ENCODE measurements at places on chromosomes 6 and 20.

- peak; percentile 82 for DNase-seq
These were observed 16.3 kb upstream of the TRPC4AP start for GRCh38 chr20:35108921-35109320.

DNA sequence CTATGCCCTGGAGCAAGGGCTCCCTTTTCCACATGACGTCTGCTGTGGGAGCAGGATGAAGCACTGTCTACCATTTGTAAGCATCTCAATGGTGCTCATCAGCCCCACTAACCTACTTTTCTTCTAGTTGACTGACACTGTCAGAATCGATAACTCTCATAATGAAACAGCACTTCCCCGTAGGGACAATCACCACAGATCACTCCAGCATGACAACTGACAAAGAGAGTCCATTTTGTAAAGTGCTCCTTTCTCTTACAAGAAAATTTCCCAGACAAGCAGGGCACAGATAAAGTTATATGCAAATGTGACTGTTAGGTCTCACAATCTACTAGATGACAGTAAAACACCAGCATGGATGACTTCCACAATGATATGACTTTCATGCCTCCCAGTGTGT is 46.4 kb downstream of the HEBP2 start:
- DNase-seq = no peak

DNA sequence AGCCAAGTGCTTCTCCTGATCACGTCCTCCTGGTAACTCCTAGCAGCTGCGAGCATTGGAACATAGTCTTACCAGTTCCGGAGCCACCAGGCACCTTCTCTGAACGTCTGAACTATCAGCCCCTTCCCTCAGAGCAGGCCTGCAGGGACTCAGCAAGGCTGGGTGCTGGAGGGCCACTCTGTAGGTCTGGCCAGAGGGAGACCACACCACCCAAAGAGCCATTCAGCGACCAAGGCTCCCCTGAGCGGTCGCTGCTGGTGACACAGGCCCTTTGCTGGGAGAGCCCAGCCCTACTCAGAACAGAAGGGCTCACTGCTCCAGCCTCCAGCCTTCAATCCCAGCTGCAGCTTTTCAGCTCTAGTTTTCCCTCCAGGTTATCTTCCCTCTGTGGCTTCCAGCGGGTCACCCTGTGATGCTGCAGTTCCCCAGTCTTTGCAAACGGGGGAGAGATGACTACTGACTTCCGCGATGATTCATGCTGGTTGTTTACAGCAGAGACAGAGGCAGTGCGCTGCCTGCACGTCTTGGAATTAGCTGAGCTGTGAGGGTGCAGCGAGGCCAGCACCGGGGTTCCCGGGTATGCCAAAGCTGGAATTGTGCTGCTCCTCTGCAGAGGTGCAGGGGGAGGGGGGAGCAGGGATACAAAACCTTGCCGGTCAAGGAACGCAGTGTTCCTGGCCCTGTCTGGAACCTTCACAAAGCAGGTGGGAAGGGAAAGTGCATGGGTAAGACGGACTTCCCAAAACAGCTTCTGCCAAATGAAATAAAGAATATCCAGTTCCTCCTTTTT is 161.4 kb downstream of the LY86 start:
- peak; percentile 77 for DNase-seq

DNA sequence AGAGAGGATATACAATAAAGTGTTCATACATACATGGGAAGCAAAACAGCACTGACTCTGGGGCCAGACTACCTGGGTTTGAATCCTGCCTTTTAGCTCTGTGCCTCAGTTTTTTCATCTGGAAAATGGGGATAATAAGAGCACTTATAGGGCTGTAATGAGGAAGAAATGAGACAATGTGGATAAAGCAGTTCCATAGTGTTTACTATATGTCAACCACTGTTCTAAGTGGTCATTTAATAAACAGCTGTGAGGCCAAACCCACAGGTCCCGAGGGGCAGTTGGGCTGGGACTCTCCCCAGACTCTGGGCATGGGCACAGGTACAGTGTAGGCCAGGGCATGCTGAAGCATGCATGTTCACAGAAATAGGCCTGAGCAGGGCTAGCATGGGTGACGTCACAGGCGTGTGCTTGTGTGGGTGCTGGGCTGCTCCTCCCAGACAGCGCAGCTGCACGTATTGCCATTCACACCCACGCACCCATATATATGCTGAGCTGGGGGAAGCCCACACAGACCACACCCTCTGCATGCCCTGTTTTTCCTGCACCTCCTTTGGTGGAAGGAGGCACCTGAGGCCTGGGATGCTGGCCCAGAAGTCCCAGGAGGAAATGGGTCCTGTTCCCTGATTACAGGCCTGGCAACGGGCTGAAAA is 3.5 kb upstream of the PLCG1 start:
- peak; percentile 97 for DNase-seq

DNA sequence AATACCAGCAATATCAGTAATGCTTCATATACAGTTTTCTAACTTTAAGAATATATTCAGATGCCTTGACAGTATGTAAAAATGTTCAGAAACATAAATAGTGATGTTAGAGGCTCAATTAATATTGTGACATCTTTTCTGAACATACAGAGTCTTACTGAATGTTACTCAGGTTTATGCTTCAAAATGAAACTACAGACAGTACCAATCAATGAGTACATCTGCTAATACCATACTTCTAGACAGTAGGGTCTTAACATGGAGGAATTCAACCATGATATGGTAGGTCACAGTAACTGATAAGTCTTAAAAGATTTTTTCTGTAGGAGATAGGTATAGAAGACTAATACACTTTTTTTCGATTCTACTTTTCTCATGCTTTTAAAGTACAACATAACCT is 8.3 kb downstream of the GCLC start:
- DNase-seq = no peak

DNA sequence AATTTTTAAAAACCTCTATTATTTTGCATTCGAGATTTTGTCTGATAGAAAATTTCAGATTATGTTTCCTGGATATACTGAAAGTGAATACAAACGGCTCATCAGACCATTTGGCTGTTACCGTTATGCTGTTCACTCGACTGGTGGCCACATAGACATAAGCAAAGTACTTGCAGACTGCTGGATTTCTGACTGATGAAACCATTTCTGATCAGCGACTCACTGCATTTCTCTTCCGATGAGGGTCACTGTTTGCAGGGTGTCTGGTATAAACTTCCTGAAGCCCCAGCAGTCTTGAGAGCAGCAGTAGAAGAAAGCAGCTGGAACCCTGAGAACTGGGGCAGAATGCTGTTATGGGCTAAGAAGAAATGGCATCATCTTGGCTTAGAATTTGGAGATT is 17.7 kb downstream of the SNX9 start:
- DNase-seq = no peak

GRCh38 chr20:33857722-33858563 is 46.8 kb downstream of the CHMP4B start:
- no peak for DNase-seq

DNA sequence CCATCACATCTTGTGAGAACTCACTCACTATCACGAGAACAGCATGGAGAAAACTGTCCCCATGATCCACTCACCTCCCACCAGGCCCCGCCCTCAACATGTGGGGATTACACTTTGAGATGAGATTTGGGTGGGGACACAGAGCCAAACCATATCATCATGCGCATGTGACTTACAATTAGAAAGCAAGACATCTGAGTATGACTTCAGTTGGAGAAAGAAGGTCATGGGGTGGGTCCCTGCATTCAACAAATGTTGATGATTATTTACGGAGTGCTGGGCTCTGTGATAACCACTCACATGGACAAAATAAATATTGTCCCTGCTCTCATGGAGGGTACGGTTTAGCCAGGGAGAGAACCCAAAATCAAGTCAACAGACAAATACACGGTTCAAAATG is 37.9 kb downstream of the VSTM2L start:
- no peak for DNase-seq

- peak; percentile 14 for DNase-seq
These were observed 9.1 kb upstream of the ZBTB2 start for GRCh38 chr6:151400473-151400872.

DNA sequence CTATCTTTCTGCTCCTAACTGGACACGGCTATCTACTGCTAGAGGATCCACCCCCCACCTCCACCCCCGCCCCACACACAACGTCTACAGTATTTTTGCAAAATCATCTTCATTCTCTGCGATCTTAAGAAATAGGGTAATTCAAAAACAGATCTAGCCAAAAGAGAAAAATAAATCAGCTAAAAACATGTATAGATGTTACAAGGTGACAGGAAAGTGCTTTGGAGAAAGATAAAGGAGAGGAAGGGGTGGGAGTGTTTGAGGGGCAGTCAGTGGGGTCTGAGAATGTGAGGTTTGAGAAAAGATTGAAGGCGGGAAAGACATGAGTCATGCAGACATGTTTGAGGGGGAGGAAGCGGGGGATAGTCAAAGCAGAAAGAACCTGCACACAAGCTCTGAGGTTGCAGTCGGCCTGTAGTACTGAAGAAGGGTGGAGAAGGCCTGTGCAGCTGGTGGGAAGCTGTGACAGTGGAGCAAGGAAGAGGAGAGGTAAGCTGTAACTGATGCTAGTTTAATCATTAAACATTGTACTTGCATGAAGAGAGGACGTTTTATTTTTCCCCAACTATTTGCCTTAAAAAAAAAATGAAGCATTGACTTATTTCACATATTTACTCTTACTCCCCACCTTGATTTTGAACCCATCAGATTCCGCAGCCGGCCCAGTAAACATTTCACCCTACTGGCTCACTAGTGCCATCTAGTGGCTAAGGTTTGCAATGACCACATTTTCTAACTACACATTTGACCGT is 332.6 kb downstream of the ADGRB3 start:
- peak; percentile 52 for DNase-seq

DNA sequence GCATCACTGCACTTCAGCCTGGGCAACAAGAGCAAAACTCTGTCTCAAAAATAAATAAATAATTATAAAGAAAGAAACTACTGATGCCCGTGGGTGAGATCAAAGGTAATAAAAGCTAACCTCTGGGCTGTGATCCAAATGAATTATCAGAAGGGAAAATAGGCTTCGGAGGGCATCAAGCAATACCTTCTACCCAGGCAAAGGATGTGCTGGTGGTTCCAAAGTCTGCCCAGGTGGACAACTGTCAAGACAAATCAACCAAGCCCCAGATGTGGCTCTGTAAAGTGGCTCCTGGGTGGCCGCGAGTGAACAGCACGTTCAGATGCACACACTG is 95.6 kb downstream of the SCML4 start:
- DNase-seq = no peak

- no peak for DNase-seq
These were observed 14.7 kb upstream of the TRIM26 start for GRCh38 chr6:30227763-30228487.

DNA sequence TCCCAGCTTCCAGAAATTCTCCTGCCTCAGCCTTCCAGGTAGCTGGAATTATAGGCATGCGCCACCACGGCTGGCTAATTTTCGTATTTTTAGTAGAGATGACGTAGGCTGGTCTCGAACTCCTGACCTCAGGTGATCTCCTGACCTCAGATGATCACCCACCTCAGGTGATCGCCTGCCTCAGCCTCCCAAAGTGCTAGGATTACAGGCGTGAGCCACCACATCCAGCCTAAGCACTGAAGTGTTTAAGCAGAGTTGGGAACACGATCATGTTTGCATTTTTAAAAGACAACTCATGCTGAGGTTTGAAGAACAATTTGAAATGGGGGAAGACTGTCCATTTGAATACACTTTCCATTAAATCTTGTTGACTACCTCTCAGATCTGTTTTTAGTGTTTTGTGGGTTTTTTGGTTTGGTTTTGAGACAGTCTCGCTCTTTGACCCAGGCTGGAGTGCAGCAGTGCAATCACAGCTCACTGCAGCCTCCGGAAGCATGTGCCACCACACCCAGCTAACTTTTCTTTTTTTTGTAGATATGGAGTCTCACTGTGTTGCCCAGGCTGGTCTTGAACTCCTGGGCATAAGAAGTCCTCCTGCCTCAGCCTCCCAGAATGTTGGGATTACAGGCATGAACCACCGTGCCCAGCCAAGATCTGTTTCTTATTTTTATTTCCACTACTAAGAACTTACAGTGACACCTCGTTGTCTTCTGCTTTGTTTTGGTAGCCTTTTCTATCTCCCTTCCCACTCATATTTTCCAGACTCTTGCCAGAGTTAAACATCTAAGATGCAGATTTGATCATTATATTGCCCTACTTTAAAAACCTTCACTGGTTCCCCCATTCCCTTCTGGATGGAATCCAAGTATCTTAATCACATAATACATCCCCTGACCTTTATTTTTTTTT is 5.5 kb downstream of the CASP8AP2 start:
- no peak for DNase-seq

DNA sequence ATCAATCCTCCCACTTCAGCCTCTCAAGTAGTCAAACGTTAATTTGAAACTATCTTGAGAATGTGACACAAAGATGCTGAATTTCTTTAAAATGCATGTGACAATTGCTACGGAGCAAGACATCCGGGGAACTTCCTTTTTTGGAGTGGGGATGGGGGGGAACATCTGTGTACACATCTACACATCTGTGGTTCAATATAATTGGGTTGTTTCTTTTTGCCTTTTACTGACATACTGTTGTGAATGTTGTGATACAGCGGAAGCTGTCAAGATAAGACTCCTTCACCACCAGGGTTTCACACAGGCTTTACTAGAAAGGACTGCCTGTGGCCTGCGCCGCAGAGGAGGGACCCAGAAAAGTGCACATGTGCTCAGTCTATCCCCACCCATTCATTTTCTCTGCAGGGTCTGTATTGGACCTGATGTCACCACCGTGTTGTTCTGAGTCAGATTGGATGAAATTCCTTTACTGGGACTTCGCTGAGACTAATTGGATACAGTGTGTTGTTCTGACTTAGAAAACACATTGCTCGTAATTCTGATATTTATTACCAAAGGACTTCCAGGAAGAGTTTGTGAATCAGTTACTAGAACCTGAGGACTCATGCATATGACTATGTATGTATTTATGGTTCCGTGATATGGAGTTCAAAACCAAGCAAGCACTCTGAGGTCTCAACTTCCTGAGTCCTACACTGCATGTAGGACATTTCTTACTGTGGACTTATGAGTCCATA is 98.7 kb upstream of the SGK1 start:
- DNase-seq = no peak

DNA sequence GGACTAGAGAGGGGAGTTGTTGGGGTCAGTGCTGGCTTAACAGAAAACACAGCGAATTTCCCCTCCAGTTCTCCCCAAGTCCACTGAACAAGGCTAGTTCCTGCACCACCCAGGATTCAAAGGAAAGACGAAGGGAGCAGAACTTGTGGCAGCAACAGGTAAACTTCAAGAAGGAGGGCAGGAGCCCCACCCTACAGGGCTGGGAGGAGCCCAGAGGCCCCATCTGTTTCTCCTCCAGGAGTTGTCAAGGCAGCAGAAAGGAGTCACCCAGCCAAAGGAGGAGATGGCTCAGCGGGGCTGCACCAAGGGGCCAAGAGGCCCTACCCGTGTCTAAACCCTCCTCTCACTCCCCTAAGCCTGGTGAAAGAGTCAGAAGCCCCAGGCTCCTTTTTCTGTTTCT is 1.7 kb downstream of the SAPCD1 start:
- no peak for DNase-seq

All from RWPE1 (cell line).